ENCODE measurements at places on chromosomes 2 and 18. TPM values are rescaled to one million over a fixed set of nuclear protein-coding genes. Genes with fewer than 3 reads are reported as not detected.

Gene DSC2
- polyA plus RNA-seq, result 10.8 TPM

Gene NDUFAF7
- 6.7 TPM for polyA plus RNA-seq

Gene RESP18
- polyA plus RNA-seq, result not detected

- no peak for DNase-seq
Measured at GRCh38 chr2:186590759-186591505, 1.1 kb downstream of the ITGAV start.

DNA sequence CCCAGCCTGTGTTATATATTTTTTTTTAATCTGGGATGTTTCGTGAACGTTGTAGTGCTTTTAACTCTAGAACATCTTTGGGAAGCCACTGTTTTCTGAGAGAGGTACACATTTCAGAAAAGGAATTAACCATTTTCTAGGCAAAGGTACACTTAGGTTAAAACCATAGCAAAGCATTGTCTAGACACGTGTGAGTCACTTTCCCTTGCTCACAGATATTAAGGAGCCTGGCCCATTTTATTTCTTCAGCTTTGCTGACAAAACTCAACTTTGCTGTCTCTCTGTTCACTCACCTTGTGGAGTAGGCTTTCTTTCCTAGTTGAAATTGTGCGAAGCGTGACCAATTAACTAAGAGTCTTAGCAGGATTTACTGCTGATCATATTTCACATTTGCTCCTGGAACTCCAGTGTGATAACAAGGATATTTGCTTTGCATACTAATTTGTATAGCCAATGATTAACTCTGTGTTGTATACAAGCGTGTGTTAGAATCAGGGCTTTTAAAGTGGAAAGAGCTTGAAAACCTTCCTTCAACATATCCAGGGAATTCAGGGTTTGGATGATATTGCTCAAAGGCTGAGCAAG, 215.0 kb upstream of the AGAP1 start:
- no peak for DNase-seq

GRCh38 chr2:86520153-86520552, 43.1 kb downstream of the CHMP3 start:
- no peak for DNase-seq

DNA sequence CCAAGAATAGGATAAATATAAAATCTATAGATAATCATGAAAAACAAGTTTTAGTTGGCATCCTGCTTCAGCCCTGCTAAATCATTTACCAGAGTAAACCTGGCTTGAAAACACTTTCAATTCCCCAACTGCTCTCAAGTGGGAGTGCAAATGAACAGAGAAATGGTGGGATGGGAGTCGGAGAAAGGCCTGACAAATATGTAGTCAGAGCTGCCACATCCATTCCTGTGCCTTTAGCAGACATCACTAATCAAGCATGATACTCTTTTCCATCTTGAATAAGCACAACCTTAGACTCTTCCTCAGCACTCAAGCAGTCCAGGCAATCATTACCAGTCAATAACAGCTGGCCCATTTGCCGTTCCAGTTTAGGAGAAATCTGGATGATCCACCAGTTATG, 101.3 kb downstream of the ANKRD44 start:
- no peak for DNase-seq

Gene CD207
- polyA plus RNA-seq, result not detected

- DNase-seq, result no peak
Measured at GRCh38 chr18:58337686-58338085, 291.2 kb downstream of the ALPK2 start.

Gene DARS1
- 34.8 TPM for polyA plus RNA-seq

GRCh38 chr2:195647302-195647701, 9.7 kb upstream of the SLC39A10 start:
- DNase-seq, result no peak

Gene TSPYL6
- polyA plus RNA-seq, result not detected

DNA sequence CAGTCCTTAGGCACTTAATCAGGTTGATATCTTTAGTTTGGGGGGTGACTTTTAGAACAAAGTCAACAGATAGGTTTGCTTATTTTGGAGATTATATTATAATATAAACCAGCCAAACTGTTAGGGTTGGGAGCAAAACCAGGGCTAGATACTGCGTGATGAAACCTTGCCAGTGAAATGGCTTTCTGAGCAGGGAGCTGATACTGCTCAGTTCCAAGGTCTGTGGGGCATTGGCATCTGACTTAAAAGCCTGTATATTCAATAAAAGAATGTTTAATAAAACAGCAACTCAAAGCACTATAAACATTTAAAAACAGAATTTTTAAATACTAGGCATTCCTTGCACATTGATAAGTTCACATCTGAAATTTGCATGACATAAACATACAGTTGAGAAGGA, 19.3 kb downstream of the PTPRM start:
- no peak for DNase-seq

GRCh38 chr2:54813584-54813983, 90.1 kb downstream of the EML6 start:
- no peak for DNase-seq

DNA sequence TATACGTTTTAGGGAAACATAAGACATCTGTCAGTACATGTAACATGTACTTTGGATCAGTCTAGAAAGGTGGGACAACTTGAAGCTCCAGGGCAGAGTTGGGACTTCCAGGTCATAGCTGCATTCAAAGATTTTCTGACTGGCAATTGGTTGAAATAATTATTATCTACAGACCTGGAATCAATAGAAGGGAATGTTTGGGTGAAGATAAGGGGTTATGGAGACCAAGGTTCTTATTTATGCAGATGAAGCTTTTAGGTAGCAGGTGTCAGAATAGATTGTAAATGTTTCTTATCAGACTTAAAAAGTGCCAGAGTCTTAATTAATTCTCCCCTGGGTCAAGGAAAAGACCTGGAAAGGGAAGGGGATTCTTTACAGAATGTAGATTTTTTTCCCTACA, 19.8 kb downstream of the RPIA start:
- no peak for DNase-seq

- DNase-seq, result no peak
Measured at GRCh38 chr2:166900700-166901099, 12.4 kb downstream of the XIRP2 start.
